ENCODE measurements at places on chromosomes 11 and 22.

GRCh38 chr11:64713016-64713707 lies 9.8 kb downstream of the NRXN2 start:
- DNase-seq, result no peak

DNA sequence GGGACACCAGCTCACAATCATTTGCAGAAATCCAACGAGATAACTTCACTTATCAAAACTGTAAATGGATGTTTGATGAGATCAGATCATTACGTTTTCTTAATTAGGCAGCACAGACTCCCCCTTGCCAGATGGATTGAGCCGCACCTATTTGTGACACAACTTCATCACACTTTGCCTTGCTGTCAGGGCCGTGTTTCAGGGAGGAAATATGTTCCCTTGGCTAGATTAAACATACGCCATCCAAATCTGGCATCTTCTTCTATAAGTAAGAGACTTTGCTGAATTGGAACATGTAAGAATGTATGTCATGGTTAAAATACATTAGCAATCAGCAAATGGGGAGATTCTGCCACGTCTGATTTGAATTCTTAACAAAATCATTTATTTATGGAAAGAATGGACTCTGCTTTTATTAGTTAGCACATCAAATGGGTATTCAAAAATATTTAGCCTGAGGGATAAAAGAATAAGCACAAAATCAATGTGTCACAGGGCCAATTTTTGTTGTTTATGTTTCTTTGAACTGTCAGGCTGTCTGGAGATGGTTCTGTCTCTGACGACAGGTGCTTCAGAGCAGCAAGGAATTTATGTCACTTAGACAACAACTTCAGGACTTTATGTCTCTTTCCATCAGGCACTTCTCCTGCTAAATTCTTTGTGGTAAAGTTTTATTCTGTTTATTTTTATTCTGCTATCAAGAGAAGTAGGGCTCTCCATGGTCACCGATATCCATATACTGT lies 326.1 kb upstream of the NCAM1 start:
- no peak for DNase-seq

DNA sequence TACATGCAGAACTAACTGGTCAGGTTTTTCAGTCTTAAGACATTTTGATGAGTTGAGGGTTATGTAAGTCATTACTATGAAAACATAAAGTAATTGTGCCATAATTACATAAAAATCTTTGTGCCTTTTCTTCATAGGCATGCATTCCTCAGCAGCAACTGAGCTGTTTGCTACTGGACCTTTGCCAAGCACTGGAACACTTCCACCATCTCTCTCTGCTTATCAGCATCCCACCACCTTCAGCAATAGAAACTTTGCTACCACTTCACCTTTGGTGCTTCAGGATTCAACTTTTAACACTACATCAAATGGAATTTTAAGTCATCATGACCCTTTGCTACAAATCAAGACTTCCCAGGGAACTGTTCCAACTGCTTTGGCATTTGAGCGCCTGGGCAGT lies 39.0 kb downstream of the QSER1 start:
- no peak for DNase-seq

- DNase-seq, result no peak
Measured at GRCh38 chr11:15196704-15197103, 82.0 kb downstream of the INSC start.

- DNase-seq, result no peak
Measured at GRCh38 chr11:121188776-121189175, 87.7 kb downstream of the TECTA start.

DNA sequence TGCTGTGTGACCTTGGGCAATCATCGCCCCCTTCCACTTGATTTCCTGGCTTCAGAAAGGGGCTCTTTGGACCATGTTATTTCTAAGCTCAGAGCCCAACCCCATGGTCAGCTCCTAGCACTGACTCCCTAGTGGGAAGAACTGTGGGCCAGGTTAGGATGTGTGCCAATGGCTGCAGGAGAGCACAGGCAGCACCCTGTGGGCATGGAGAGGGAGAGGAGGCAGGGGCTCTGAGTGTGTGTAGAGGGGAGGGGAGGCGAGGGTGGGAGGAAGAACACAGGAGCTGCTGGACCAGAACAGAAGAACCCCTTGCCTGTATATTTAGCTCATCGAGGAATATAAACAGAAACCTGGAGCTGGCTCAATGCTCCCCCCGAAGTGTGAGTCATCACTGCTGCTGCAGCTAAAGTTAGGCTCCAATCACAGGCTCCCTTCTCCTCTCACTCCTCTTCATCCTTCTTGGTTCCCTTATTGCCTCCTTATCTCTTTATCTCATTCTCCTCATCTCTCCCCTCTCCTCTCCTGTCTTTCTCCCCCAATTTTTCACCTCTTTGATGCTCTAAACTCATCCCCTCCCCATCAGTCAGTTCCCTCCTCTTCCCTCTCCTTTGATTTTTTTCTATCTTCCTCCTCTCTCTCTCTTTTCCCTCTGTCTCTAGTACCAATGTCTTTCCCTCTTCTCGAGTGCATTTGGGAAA lies 14.5 kb upstream of the RPS19BP1 start:
- no peak for DNase-seq

DNA sequence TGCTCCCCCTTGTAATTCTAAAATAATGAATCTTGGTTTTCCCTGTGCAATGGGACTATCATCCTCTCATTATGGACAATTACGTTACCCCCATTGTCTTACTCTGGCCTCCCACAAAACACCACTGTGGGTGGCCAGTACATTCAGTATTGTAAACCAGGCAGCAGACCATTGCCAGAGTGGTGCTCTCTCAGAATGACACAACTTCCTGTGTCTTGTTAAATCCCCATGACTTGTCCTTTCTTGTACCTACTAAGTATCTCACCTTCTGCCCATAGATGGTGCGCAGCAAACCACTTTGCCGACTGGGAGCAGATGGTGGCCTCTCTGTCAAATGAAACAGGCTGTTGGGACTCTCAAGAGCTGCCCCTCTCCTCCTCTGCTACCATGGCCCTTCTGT lies 287.1 kb upstream of the RAG2 start:
- DNase-seq, result no peak
